Astrocyte of the cerebellum (primary cell): ENCODE measurements at places on chromosomes 16 and 17.

- no peak for DNase-seq
Observed at GRCh38 chr17:67679721-67680120, 38.0 kb upstream of the NOL11 start.

DNA sequence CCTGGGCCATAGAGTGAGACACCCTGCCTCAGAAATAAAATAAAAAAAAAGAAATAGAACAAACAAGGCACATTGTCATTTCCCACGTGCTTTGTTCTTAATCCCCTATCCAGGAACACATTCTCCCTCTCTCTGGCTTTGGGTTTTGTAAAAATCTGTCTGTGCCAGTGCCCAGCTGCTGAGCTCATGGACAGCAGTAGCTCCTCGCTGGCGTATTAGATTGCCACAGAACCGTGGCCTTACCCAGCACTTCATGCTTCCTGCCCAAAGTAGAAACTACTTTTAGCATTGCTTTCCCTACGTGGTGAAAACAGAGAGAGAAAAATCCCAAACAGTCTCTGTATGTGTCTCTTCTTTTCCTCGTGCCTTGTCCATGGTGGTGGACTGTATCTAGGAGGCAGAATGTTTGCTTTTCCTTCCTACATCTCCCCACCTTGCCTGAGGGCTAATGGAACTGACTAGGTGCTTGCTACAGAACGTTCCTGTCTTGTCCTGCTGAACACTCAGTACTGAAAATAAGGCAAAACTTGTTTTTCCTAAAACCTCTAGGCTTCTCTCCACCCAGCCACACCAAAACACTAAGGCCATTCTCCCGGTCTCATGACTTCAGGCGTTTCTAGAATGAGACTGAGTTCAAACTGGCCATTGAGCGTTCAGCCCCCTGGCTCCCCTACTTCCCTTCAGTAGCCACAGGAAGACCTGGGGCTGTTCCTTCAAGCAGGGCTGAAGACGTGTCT, 26.1 kb downstream of the MNT start:
- peak; percentile 34 for DNase-seq

- DNase-seq: no peak
Observed at GRCh38 chr17:29593591-29594518, 923 bp downstream of the ANKRD13B start.

DNA sequence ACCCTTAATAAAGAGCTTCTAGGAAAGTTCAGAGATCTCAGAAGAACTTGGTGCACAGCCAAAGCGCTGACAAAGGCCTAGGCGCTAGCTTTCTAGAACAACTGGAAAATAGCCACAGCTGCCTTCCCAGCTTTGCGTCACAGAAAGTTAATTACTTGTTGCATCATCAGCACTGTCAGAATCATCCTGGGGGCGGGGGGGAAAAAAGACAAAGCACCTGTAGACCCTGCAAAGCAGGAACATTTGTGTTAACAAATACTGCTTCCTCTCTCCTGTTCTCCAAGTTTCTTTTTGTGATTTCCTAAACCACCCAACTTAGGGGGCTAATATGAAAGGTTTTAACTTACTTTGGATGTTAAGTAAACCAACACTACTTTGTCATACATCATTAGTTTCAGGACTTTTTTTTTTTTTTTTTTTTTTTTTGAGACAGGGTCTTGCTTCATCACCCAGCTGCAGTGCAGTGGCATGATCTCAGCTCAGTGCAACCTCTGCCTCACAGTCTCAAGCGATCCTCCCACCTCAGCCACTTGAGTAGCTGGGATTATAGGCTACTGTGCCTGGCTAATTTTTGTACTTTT, 4.8 kb upstream of the AARSD1 start:
- no peak for DNase-seq
